Thoracic aorta (tissue), 2 donors: ENCODE measurements at places on chromosomes 13 and 19. TPM values are rescaled to one million over a fixed set of nuclear protein-coding genes. Genes with fewer than 3 reads are reported as not detected.

Gene ZNF793
- 11.8 TPM for total RNA-seq

DNA sequence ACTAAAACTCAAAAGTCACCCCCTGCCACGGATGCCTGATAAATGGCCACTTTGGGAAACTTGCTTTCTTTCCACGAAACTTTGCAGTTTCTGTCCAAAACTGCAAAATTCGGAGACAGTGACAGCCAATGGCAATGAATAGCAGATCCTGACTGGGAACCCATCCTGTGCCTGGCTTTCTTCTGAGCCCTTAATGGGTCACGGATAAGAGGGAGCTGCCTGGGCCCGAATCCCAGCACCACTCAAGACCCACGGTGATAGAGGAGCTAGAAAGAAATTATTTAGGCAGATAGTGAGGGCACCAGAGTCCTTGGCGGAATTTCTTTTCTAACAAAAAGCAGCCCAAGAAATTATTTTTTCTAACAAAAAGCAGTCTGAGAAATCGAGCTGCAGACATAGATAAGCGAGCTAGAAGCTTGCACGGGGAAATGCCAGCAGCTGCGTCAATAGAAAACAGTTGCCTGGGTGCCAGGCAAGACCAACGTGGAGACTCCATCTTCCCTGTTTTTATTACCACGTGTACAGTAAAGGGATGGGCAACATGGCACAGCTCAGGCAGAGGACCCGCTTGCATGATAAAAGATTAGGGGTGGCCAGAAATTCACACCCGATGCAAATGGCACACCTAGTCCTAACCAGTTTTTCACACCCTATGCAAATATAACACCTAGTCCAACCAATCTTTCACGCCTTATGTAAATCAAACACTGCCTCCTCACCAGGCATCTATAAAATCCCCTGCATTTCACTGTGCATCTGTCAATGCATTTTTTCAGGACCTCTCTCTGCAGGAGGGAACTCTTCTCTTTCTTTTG, 7.1 kb upstream of the HSH2D start:
- no peak for DNase-seq

Gene ZNF530
- 7.4 TPM for total RNA-seq

GRCh38 chr13:93621051-93621450, 394.4 kb downstream of the GPC6 start:
- no peak for DNase-seq

GRCh38 chr13:106619688-106620555, 52.0 kb upstream of the ARGLU1 start:
- DNase-seq, result no peak

DNA sequence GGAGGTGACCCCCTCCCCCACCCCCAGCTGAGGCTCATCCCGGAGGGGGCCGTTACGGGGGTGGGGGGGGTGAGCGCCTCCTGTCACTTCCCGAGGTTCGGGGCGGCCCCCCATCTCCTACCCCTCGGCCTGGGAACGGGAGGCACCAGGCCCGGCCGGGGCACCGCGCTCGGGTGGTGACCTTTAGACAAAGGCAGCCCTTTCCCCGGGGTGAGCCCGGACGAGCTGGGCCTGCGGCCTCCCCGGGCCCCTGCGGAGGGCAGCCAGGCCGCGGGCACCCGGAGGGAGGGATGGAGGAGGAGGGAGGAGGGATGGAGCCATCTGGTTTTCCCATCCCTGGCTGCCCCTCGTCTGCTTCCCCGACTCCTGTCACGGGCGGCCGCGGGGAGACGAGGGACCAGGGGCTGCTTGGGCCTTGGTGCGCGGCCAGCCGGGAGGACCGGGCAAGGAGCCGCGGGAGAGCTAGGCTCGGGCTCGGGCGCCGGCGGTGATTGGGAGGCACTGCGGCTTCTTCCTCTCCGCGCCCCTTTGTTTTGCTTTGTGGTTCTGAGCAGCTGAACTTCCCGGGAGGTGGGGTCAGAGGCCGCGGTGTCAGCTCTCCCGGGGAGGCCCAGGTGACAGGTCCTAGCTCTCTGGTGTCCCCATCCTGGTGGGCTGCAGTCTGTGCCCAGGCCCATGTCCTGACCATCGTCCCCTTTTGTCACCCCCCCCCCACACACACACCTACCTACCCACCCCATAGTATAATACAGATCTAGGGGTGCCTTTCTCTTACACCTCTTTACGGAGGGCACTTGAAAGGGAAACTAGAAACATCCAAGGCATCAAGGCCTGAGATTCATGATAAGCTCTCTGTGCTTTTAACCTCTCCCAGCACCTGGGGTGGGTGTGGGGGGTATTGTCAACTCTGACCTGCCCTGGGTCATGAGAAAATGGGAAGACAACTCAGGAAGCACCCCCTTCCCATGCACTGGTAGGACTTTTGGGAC, 1.3 kb downstream of the BICRA start:
- no peak for DNase-seq

DNA sequence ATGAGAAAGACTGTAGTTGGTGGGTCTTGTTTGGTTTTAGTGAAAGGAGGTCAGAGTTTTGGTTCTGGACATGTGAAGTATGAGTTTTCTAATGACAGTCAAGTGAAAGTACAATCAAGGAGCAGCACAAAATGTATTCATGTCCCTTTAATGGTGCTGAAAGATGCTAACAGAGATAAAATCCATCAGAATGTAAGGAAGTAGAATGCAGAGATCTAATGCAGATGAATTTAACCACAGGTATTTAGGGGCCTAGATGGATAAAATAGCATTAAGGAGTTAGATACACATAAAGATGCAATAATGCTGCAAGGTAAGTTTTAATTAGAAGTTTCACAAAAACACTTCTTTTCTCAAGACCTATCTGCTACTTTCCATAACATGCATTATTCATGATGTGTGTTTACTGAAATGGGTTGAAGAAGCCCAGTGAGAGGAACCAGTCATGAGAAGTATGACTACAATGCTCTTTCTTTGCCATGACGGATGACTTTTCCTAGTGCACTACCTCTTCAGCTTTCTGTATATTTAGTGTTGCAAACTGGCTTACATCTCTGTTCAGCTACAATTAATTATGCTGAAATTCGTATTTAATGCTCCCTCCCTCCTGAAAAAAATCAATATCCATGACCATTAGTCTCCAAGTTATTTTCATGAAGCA, 222.9 kb upstream of the HTR2A start:
- DNase-seq, result no peak

GRCh38 chr13:47764817-47765216, 236.3 kb downstream of the SUCLA2 start:
- no peak for DNase-seq

Gene VSTM2B
- total RNA-seq, result not detected

Gene ZNF578
- 0.41 TPM for total RNA-seq

Gene UBA52
- total RNA-seq, result 306 TPM

- DNase-seq, result no peak
Measured at GRCh38 chr13:80962173-80962572, 621.2 kb upstream of the SPRY2 start.

Gene HRC
- 6.5 TPM for total RNA-seq

GRCh38 chr19:6613711-6614110, 22.8 kb upstream of the CD70 start:
- DNase-seq, result no peak

- no peak for DNase-seq
Measured at GRCh38 chr19:55471266-55471665, 5.2 kb upstream of the ZNF628 start.

Gene BEST2
- not detected for total RNA-seq

GRCh38 chr19:32227561-32228165, 117.7 kb upstream of the ZNF507 start:
- DNase-seq, result no peak

DNA sequence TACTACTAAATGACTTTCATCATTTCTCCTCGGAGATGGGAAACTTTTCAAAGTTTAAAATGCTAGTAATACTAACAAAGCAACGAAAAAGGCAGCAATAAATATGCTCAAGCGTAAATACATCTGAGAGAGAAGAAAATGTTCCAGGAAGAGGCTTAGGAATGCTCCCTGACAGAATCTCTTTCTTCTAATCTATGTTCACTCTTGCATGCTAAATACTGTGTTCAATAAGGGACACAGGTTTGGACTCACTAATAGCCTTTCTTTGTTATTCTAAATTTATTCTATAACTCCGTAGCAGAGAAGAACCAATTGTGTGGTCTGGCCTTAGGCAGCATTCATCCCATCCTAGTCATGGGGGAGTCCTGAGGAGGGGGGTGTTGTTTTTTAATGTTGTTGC, 823.0 kb downstream of the PCDH9 start:
- DNase-seq, result no peak

DNA sequence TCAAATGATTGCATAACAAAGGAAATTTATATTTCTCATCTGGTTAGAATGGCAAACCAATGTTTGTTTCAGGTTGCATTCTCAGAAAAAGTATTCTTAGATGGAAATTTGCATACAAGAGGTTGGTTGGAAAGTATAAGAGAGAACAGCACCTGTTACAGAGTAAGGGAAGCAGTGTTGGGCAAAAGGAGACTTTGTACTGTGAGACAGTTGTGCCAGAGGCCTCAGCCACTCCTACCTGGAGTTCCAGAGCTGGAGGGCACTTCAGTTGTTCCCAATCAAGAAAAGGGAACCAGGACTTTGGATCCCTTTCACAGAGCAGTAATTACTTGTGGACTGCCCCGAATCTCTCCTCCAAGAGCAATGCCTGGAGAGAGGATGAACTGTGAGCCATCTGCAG, 81.8 kb downstream of the SPRY2 start:
- DNase-seq, result no peak

Gene NLRP7
- not detected for total RNA-seq
